MM.1S (cell line): ENCODE measurements at places on chromosomes 12 and 14.

DNA sequence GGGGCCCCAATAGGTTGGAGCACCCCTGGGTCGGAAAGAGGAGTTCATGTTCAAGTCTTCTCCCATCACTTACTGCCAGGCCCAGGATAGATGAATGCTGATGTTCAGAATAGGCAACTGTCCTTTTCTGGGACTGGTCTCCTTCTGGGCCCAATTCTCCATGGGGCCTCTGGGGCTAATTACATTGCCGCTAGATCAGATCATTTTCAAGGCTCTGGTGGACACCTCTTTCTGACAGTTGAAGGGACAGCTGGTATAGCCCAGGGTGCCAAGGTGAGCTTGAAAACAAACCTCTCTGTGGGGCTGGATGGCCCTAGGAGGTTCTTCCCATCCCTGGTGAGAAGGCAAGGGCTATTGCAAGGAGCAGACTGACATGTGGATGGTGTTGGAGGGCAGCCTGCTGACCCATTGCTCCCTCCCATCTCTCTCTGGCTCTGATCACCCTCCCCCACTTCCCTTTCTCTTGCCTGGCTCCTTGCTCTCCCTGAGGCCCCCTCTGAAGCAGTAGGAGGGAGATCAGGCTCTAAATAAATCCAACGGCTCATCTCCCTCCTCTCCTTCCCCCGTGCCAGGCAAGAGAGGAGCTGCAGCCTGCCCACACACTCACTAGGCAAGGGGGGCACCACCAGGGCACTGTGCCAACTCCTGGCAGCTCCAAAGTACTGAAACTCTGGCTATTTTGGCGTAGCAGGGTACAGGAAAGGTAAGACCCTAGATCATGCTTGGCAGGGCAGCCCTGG, 1.9 kb downstream of the CACNB3 start:
- H3K36me3 ChIP-seq, result no peaks in the 10 kb centered on the region
- no peak for DNase-seq
- H3K27me3 ChIP-seq, result peaks cover 14% of the 10 kb centered on the region
- H3K27ac ChIP-seq, result no peak overlapping the region
- no peak overlapping the region for H3K4me3 ChIP-seq

DNA sequence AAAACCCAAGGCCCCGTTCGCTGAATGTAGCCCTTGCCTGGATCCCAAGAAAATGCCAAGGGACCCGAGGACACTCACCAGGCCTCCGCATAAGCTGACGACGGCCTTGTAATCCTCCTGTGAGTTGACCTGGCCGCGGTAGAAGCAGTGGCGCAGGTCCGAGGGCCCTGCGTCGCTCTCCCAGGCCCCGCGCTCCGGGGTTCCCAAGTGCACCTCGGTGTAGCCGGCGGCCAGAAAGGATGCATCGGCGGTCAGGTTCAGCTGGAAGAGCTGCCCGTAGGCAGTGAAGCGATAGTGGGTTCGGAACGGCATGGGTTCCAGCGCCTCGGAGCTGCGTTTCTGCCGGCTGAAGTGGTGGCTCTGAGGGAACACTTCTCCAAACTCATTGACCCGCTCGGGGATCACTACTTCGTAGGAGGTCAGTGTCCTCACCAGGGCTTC, 1.2 kb downstream of the ADAMTS20 start:
- DNase-seq, result no peak
- no peak overlapping the region for H3K4me3 ChIP-seq

- no peak overlapping the region for H3K27ac ChIP-seq
- no peaks in the 10 kb centered on the region for H3K4me1 ChIP-seq
- no peaks in the 10 kb centered on the region for H3K27me3 ChIP-seq
- H3K36me3 ChIP-seq, result no peaks in the 10 kb centered on the region
- no peak overlapping the region for H3K4me3 ChIP-seq
These were observed 37.1 kb downstream of the TBX5 start for GRCh38 chr12:114368685-114369452.

DNA sequence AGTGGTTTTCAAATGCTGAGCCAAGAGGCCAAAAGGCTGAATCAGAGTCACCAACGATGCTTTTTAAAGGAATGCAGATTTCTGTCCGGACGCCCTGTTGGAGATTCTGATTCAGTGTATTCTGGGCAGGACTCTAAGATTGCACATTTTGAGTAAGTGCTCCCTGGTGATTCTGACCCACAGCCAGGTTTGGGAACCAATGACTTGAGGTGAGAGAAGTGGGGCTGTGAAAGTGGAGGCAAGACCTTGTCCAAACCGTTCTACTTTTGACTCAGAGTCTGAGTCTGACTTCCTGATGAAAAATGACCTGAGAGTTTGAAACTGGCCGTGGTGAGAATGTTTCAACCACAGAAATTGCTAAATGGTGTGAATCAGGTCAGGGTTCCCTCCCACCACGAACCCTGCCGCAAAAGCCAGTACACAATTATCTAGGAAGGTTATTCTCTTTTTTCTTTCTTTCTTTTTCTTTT, 90.2 kb downstream of the NTN4 start:
- peak; percentile 89 for DNase-seq
- H3K27ac ChIP-seq, result peak overlapping the region; percentile 11; the same call in 1 of the 2 replicates
- H3K36me3 ChIP-seq, result no peaks in the 10 kb centered on the region
- peaks cover 61% of the 10 kb centered on the region for H3K27me3 ChIP-seq
- H3K4me3 ChIP-seq, result no peak overlapping the region
